Cardiac septum (tissue), 1 donor: ENCODE measurements at places on chromosomes 13 and 19.

DNA sequence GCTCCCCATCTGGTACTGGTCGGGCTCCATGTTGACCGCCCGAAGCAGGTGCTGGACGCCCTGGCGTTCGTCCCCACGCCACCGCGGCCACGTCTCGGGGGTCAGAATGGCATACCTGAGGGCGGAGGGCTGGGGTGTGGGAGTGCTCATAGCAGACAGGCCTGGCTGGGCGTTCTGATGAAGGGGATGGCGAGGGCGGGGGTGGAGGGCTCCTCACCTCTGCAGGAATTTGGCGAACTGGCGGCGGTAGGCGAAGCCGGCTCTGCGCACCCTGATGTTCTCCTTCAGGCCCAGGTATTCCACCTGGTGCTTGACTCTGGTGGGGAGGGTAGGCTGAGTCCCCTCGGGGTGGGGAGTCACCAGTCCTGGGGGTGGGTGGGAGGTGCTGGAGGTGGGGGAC lies 22.3 kb upstream of the ZNF414 start:
- DNase-seq = no peak

DNA sequence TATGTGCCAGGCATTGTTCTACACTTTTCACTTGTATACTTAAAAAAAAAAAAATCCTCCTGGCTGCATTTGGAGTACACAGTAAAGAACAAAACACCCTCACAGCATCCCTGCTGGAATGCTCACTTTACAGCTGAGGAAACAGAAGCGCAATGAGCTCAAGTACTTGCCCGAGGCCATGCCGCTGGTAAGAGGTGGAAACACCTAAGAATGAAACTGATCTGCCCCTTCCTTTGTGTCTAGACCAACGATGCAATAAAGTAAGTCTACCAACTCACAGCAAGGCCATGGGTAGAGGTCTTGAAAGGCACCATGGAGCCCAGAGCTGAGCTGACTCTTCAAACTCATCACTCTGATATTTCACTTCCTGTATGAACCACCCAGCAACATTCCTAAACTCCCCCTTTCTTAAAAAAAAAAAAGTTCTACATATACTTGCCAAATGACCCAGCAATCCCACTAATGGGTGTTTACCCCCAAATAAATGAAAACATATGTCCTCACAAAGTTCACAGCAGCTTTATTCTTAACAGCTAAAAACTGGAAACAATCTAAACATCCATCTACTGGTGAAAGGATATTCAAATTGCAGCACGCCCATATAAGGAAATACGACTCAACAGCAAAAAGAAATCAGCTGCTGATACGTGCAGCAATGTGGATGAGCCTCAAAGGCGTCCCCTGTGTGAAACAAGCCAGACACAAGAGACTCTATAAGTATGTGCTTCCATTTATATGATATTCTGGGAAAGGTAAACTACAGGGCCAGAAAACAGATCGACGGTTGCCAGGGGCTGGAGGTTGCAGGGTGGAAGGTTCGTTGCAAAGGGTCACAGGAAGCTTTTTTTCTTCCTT lies 236.6 kb upstream of the MAB21L1 start:
- DNase-seq = peak; percentile 24

GRCh38 chr13:49635599-49636433 lies 7.5 kb downstream of the ARL11 start:
- DNase-seq = no peak

GRCh38 chr13:113138792-113139551 lies 16.4 kb downstream of the F10 start:
- peak; percentile 38 for DNase-seq

DNA sequence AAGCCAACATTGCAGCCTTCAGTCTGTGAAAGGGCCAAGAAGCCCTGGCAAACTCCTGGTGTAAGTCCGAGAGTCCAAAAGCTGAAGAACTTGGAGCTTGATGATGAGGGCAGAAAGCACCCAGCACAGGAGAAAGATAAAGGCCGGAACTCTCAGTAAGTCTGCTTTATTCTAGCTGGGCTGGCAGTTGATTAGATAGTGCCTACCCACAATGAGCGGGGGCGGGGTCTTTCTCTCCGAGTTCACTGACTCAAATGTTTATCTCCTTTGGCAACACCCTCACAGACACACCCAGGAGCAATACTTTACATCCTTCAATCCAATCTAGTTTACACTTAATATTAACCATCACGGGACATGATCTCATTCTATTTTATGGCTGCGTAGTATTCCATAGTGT lies 1317.1 kb downstream of the SLITRK1 start:
- DNase-seq = no peak

DNA sequence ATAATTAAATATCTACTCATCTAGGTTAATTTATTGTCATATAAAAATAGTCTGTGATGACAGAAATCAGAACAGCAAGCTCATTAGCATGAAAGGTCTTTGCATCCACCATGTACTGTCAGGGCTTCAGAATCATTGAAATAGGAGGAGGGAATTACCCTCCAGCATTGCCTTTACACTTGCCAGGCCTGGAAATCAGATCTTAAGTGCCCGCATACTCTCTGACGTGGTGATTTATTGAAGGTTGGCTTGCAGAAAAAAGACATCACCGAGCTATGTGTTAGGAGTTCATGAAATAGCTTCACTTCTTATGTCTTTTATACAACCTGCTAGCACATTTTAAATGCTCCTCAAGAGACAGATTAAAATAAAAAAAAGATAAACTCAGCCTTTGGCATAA lies 661.7 kb upstream of the SLITRK1 start:
- DNase-seq = no peak

- DNase-seq = no peak
Measured at GRCh38 chr13:65133094-65133493, 2097.0 kb downstream of the PCDH9 start.

DNA sequence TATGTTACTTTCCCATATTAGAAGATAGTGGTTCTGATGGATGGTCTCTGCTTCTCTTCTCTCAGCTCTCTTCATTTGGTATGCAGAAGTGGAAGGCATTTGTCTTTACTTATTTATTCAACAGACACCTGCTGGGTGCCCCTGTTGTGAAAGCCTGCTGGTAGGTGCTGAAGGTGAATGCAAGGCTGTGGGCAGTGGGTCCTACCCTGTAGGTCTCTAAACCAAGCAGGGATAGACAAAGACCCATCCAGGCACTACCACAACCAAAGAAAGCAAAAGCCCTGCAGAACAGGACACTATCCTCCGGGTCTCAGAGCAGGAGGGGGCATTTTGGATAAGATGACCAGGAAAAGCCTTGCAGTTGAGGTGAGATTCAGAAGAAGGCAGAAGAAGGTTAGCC lies 106.1 kb downstream of the STARD13 start:
- DNase-seq = no peak
